ENCODE measurements at places on chromosomes 11 and 22.
A peak's percentile ranks its signal among the peaks of the same experiment; 100 is the strongest.

GRCh38 chr22:47030881-47031627 is 268.6 kb downstream of the TBC1D22A start:
- no peaks in the 10 kb centered on the region for H3K4me1 ChIP-seq
- no peaks in the 10 kb centered on the region for H3K36me3 ChIP-seq
- no peak overlapping the region for H3K27ac ChIP-seq
- H3K4me3 ChIP-seq, result no peak overlapping the region
- no peak for DNase-seq

GRCh38 chr11:70661761-70662501 is 263.6 kb downstream of the CTTN start:
- no peak for DNase-seq
- H3K36me3 ChIP-seq, result no peaks in the 10 kb centered on the region
- H3K27me3 ChIP-seq, result peaks cover 12% of the 10 kb centered on the region
- no peak overlapping the region for H3K4me3 ChIP-seq
- no peaks in the 10 kb centered on the region for H3K4me1 ChIP-seq

DNA sequence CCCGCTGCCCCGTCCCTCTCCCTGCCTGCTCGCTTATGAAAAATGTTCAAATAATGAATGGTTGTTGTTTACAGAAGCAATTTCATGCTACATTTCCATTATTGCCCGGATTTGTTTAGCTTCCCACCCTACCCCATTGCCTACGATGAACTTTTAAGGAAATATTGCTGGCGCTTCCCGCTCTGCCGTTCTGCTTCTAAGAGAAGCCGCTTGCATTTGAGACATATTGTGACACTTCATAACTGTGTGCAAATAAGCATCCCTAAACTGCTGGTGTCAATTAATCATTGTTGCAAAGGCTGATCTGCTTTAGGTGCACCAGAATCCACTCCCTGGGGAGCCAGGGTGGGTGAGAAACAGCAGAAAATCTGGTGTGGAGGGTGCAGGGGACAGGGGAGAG is 52.3 kb upstream of the LMO1 start:
- DNase-seq, result no peak
- no peak overlapping the region for H3K27ac ChIP-seq
- H3K4me1 ChIP-seq, result no peaks in the 10 kb centered on the region

GRCh38 chr22:40651057-40651456 is 14.5 kb upstream of the MRTFA start:
- no peaks in the 10 kb centered on the region for H3K36me3 ChIP-seq
- H3K27ac ChIP-seq, result no peak overlapping the region
- H3K27me3 ChIP-seq, result no peaks in the 10 kb centered on the region
- DNase-seq, result no peak
- peaks cover 37% of the 10 kb centered on the region for H3K4me1 ChIP-seq

- no peak for DNase-seq
- no peaks in the 10 kb centered on the region for H3K36me3 ChIP-seq
- peak overlapping the region; percentile 27 for H3K27ac ChIP-seq
- H3K27me3 ChIP-seq, result no peaks in the 10 kb centered on the region
- H3K4me1 ChIP-seq, result no peaks in the 10 kb centered on the region
- H3K4me3 ChIP-seq, result no peak overlapping the region
These were observed 81.6 kb downstream of the MYEOV start for GRCh38 chr11:69375316-69376154.

DNA sequence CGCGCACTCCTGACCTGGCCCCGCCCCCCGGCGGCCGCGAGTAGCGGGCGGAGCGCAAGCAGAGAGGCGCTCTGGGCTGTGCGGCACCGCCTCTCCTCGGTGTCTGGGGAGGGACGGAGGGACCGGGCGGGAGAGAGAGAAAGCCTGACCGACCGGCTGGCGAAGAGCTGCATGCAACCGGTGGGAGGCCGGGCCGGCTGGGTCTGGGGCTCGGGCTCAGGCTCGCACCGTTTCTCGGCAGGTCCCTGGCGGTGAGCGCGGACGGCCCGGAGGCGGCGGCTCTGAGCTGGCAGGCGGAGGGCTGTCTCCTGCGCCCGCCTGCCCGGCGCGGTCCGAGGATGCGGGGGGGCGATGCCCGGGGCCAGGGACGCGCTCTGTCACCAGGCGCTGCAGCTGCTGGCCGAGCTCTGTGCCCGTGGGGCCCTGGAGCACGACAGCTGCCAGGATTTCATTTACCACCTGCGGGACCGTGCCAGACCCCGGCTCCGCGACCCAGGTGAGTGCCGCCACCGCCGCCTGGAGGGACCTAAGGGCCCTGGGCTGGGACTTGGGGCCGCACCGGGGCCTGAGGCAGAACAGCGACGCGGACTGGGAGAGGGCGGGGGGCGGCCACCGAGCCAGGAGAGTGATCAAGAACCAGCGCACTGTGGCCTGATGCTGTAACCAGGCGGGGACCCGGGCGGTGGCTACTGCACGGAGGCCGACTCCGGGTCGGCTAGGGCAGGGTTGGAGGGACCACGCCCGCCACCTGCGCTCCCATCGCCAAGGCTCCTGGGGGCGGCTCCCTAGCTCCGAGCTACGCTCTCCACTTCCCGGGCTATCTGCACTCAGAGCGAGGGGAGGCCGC is at the start of gene SYT9:
TSS of gene SYT9 (plus strand) at position 69 of the 847 bp plus-strand sequence. CDS start at position 352, 283 bp downstream.
- no peak within 1 kb of the TSS for H3K27ac ChIP-seq
- H3K4me1 ChIP-seq, result no peaks in the 10 kb centered on the region
- peak within 1 kb of the TSS; percentile 50 for H3K4me3 ChIP-seq
- H3K36me3 ChIP-seq, result peaks cover 1% of the 10 kb centered on the region

- peaks cover 14% of the 10 kb centered on the region for H3K4me1 ChIP-seq
- no peak overlapping the region for H3K4me3 ChIP-seq
- H3K27ac ChIP-seq, result no peak overlapping the region
- no peaks in the 10 kb centered on the region for H3K36me3 ChIP-seq
- no peak for DNase-seq
These were observed 8.9 kb downstream of the ALX4 start for GRCh38 chr11:44300844-44301563.

GRCh38 chr11:64862987-64863390 is 15.4 kb downstream of the EHD1 start:
- DNase-seq, result no peak
- peaks cover 30% of the 10 kb centered on the region for H3K36me3 ChIP-seq
- peak overlapping the region; percentile 68 for H3K4me3 ChIP-seq
- no peaks in the 10 kb centered on the region for H3K27me3 ChIP-seq
- peak overlapping the region; percentile 92 for H3K27ac ChIP-seq
- H3K4me1 ChIP-seq, result peaks cover 75% of the 10 kb centered on the region

- H3K27ac ChIP-seq, result peak overlapping the region; percentile 95
- H3K27me3 ChIP-seq, result peaks cover 3% of the 10 kb centered on the region
- DNase-seq, result peak; percentile 81
- peaks cover 69% of the 10 kb centered on the region for H3K4me1 ChIP-seq
- H3K4me3 ChIP-seq, result peak overlapping the region; percentile 22
- peaks cover 9% of the 10 kb centered on the region for H3K36me3 ChIP-seq
These were observed 28.2 kb downstream of the KCTD17 start for GRCh38 chr22:37079668-37080171.

- H3K4me1 ChIP-seq, result peaks cover 6% of the 10 kb centered on the region
- H3K4me3 ChIP-seq, result no peak overlapping the region
- H3K36me3 ChIP-seq, result peaks cover 2% of the 10 kb centered on the region
- peaks cover 32% of the 10 kb centered on the region for H3K27me3 ChIP-seq
- DNase-seq, result no peak
These were observed 4.4 kb downstream of the CALCA start for GRCh38 chr11:14967581-14968243.

DNA sequence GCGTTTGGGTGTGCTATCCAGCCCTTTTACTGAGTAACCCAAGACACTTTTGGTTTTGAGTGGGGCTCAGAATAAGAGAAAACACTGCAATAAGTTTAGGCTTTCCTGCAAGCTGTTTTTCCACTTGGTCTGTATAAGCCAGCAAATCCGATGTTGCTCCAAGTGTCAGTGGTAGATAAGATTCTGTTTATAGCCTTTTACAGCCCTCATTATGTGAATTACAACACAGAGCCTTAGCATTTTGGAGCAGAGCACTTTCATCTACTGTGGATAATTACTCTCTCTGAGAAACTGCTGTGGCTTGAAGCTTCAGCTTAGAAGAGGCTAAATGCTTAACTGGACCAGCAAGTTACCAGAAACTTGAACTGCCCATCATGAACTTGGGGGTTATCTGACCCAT is 601.1 kb downstream of the JRKL start:
- H3K36me3 ChIP-seq, result no peaks in the 10 kb centered on the region
- no peaks in the 10 kb centered on the region for H3K4me1 ChIP-seq
- H3K4me3 ChIP-seq, result no peak overlapping the region
- H3K27ac ChIP-seq, result no peak overlapping the region
- DNase-seq, result no peak

- H3K27ac ChIP-seq, result no peak overlapping the region
- no peaks in the 10 kb centered on the region for H3K27me3 ChIP-seq
- peaks cover 10% of the 10 kb centered on the region for H3K36me3 ChIP-seq
- no peak overlapping the region for H3K4me3 ChIP-seq
These were observed 9.5 kb downstream of the PLA2G6 start for GRCh38 chr22:38171927-38172831.

GRCh38 chr11:68948935-68949334 is 31.9 kb downstream of the MRGPRD start:
- H3K36me3 ChIP-seq, result no peaks in the 10 kb centered on the region
- H3K4me3 ChIP-seq, result no peak overlapping the region
- H3K27ac ChIP-seq, result no peak overlapping the region
- no peaks in the 10 kb centered on the region for H3K27me3 ChIP-seq

DNA sequence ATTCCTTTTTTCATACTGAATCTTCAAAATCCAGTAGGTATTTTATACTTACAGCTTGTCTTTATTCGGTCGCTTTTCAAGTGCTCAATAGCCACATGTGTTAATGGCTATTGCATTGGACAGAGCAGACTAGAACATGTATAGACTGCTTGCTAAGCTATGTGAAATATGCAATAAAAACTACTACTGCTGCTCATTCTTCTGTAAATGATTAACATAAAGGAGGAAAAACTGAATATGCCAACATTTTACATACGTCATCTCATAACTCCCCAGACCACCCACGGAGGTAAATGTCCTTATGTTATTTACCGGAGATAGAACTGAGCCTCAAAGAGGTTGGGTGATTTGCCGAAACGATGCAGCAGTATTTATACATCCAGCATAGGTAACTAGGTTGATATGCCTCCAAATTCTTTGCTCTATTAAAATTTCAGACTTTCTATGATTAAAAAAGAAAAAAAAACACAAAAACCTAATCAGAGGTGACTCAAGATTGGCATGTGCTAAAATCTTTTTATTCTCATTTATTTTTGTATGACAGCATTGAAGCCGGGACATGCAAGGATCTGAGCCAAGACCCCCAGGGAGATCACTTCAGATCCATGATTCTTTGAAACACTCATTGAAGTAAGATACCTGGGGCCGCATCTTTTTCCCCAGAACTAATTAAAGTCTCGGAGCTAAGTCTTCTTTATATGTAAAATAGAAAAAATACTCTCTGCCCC is 78.5 kb upstream of the OR5AK2 start:
- DNase-seq, result no peak
- H3K36me3 ChIP-seq, result no peaks in the 10 kb centered on the region
- no peak overlapping the region for H3K4me3 ChIP-seq

- H3K27me3 ChIP-seq, result no peaks in the 10 kb centered on the region
- peaks cover 30% of the 10 kb centered on the region for H3K36me3 ChIP-seq
- H3K4me1 ChIP-seq, result peaks cover 52% of the 10 kb centered on the region
- peak; percentile 65 for DNase-seq
- H3K4me3 ChIP-seq, result peak overlapping the region; percentile 99
These were observed 800 bp downstream of the KCTD21 start for GRCh38 chr11:78187366-78188285.

- H3K27ac ChIP-seq, result peak overlapping the region; percentile 82
- no peak for DNase-seq
- no peaks in the 10 kb centered on the region for H3K27me3 ChIP-seq
- peaks cover 12% of the 10 kb centered on the region for H3K36me3 ChIP-seq
- H3K4me3 ChIP-seq, result peak overlapping the region; percentile 81
These were observed 706 bp upstream of the SCYL1 start for GRCh38 chr11:65524014-65524740.

DNA sequence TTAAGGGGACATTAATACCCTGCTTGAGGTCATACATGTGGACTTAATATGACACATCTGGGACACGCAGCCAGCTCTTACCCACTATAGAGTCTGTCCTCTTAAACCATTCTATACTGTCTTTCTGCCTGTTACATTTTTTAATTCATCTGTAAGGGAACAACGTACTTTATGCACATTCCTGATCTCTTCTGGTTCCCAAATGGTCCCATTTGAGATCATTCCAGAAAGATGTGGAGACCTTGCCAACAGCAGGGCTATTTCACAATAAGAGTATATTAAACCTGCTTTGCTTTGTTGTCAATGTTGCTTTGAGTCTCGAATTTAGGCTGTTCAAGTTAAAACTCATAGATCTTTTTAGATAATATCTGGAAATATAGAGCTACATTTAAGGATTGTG is 332.2 kb upstream of the RAG2 start:
- no peaks in the 10 kb centered on the region for H3K27me3 ChIP-seq
- no peaks in the 10 kb centered on the region for H3K4me1 ChIP-seq
- H3K27ac ChIP-seq, result no peak overlapping the region
- no peak for DNase-seq
- H3K4me3 ChIP-seq, result no peak overlapping the region

DNA sequence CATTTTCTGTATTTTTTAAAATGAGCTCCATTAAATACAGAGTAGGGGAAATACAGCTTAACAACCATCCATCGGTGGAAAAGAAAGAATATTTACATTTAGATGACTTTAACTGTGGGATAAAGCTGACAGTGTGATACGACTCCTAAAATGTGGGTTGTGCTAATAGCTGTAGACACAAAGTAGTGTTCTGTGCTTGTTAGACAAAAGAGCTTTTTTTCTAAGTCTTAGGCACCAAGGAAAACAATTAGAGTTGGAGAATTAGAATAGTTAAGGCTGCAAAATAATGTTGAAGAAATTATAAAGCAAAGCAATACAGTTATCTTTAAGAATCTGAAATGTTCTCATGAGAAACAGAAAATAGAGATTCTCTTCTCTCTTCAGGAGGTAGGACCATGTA is 307.7 kb upstream of the KIRREL3 start:
- no peaks in the 10 kb centered on the region for H3K27me3 ChIP-seq
- H3K27ac ChIP-seq, result no peak overlapping the region
- H3K36me3 ChIP-seq, result no peaks in the 10 kb centered on the region
- no peak overlapping the region for H3K4me3 ChIP-seq

GRCh38 chr11:76355172-76355571 is 25.8 kb downstream of the THAP12 start:
- H3K4me1 ChIP-seq, result peaks cover 8% of the 10 kb centered on the region
- no peaks in the 10 kb centered on the region for H3K27me3 ChIP-seq
- H3K4me3 ChIP-seq, result no peak overlapping the region
- peaks cover 62% of the 10 kb centered on the region for H3K36me3 ChIP-seq

DNA sequence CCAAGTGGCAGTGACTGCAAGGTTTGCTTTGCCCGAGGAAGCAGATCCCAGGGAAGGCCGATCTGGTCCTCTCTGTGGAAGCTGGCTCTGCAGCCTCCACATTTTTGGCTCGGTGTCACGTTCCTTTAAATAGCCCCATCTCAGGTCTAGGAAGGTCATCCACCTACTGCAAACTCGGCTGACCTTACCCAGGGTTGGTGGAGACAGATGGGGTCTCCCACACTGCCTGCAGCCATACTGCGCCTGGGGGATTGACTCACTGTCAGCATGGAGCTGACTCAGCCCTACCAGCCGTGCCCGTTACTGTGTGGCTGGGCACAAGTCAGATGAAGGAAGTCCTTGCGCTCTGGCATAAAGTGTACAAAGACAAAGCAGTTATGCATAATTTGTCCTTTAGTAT is 16.9 kb downstream of the CDPF1 start:
- H3K27ac ChIP-seq, result no peak overlapping the region
- peaks cover 10% of the 10 kb centered on the region for H3K36me3 ChIP-seq
- no peaks in the 10 kb centered on the region for H3K27me3 ChIP-seq
- H3K4me1 ChIP-seq, result no peaks in the 10 kb centered on the region
- DNase-seq, result no peak
- no peak overlapping the region for H3K4me3 ChIP-seq

Measured in activated T-helper 1 cell treated with anti-CD3 and anti-CD28 coated beads, Interleukin-12 subunit alpha, Interleukin-12 subunit beta, Interleukin-2, Interleukin-4 antibody, amounts not matched to agents 30 ng/mL and 10 ng/mL and 1 ng/mL, durations not matched to agents 14 hours and 24 hours and 36 hours (primary cell).